ENCODE measurements at places on chromosomes 4 and X.

- no peak for DNase-seq
Measured at GRCh38 chrX:139739138-139739537, 31.2 kb upstream of the MCF2 start.

- no peak for DNase-seq
Measured at GRCh38 chrX:91079342-91080114, 355.1 kb upstream of the PABPC5 start.

GRCh38 chr4:39435659-39436563 is 22.8 kb downstream of the RPL9 start:
- DNase-seq = no peak

GRCh38 chrX:3712870-3713224 is 602 bp downstream of the PRKX start:
- no peak for DNase-seq

- no peak for DNase-seq
Measured at GRCh38 chr4:868421-868820, 42.5 kb upstream of the CPLX1 start.

DNA sequence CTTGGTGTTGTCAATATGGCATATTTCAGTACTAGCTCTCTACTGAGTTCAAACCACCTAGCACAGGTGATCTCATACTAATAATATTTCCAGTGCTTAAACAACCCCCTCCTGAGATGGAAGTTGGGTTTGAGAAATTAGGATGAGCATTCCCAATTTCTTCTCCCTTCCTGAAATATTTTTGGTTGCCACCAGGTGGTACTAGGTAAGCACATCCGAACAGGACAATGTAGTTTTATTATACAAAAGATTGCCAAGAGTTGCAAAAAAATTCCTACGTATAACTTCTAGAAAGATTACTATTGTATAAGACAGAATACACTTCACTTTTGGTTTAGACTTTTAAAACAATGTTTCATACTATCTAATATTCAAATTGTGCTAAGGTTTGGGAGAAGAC is 484.5 kb downstream of the PACRGL start:
- no peak for DNase-seq

DNA sequence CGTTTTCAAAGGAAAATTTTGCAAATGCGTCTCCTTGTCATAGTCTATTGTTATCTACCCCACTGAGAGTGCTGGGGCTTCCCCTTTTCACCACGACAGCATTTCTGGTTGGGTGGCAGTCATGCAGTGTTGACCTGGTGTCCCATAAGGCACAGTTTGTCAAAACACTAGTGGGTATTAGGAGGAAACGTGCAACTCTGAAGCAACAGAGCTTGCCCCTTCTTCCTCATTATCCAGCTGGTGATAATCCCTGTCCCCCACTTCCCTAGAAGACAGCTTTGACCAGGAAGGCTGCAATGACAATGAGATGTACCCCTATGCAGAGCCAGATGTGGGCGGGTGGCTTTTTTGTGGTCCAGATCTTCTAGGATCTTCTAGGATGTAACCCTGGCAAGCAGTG is 1.8 kb downstream of the TBC1D1 start:
- no peak for DNase-seq

DNA sequence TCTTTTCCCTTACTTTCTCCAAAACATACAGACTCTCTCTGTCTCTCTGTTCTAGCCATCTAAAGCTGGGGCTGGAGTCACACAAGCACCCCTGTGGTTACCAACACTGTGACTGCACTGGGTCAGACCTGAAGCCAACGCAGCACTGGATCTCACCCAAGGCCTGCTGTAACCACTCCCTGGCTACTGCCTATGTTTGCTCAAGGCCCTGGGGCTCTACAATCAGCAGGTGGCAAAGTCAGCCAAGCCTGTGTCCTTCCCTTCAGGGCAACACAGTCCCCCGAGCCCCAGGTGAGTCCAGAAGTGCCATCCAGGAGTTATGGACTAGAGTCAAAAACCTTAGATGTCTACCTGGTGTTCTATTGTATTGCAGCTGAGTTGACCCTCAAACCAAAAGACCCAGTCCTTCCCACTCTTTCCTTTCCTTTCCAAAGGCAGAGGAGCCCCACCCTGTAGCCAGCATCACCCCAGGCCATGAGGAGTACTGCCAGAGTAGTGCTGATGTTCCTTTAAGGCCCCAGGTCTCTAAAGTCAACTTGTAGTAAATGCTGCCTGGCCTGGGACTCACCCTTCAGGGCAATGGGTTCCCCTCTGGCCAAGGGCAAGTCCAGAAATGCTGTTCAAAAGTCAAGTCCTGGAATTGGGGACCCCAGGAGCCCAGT is 58.8 kb upstream of the RAP2C start:
- no peak for DNase-seq

- DNase-seq = no peak
Measured at GRCh38 chrX:111100191-111100590, 4.2 kb downstream of the PAK3 start.

DNA sequence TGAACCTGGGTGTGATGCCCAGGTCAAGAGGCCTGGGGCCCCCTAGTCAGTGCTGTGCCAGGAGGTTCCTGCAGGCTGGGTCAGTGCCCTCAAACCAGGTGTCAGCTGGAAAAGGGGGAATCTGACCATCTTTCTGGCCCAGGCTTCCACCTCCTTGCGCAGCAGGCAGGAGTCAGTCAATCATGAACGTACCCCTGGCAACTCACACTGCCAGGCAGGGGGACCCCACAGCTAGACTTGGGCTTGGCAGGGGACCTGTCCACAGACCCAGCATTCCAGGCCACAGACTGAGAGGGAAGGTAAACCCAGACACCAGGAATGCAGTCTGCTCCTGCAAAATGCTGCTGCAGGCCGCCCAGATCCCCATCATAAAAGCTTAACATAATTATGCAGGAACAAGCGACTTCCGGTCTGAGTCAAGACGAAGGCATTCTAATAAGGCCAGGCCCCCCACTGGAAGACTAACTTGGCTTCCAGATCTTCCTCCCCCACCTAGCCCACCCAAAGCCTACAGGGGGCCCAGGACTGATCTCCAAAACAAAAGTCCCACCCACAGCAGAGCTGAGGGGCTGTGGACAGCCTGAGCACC is 156.3 kb downstream of the BCOR start:
- no peak for DNase-seq

- DNase-seq = no peak
Measured at GRCh38 chr4:180717451-180718033, 1525.7 kb upstream of the TENM3 start.

GRCh38 chr4:5566991-5567390 is 141.4 kb downstream of the EVC2 start:
- DNase-seq = no peak

DNA sequence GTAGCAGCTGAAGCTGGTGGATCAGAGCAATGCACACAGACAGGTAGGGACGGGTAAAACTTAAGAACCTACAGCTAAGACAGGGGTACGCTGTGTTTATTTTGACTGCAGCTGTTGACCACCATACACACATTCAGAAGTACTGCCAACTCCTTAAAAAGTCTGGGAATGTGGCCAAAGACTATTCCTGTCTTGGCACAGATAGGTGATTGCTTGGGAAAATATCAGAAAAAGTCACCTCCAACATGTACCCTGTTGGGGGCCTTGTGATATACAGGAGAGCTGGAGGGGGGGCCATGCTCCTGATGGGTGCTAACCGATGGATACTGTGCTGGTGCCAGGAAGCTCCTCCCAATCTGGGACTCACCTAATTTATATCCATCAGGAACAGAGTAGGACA is 121.2 kb downstream of the VCX2 start:
- no peak for DNase-seq

- no peak for DNase-seq
Measured at GRCh38 chrX:7704205-7704604, 138.8 kb upstream of the VCX start.

DNA sequence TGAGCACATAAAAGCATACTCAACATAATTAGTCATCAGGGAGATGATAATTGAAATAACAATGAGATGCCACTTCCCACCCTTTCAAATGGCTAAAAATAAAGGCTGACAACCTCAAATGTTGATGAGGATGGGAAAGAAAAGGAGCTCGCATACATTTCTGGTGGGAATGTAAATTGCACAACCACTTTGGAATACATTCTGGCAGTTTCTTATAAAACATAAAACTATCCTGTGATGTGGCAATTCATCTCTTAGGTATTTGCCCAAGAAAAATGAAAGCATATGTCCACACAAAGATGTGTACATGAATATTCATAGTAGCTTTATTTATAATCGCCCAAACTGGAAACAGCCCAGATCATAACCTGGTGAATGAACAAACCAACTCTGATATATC is 687 bp upstream of the ZNF275 start:
- DNase-seq = no peak

GRCh38 chr4:73486497-73486896 is 5.0 kb downstream of the AFM start:
- DNase-seq = no peak

- no peak for DNase-seq
Measured at GRCh38 chr4:41058426-41058825, 155.9 kb downstream of the APBB2 start.

GRCh38 chr4:26719954-26720552 is 136.2 kb downstream of the TBC1D19 start:
- no peak for DNase-seq

- DNase-seq = no peak
Measured at GRCh38 chr4:98639108-98639507, 19.3 kb downstream of the TSPAN5 start.

GRCh38 chr4:164706675-164707074 is 47.3 kb upstream of the SMIM31 start:
- DNase-seq = no peak

- no peak for DNase-seq
Measured at GRCh38 chr4:156190615-156191014, 236.9 kb upstream of the CTSO start.

DNA sequence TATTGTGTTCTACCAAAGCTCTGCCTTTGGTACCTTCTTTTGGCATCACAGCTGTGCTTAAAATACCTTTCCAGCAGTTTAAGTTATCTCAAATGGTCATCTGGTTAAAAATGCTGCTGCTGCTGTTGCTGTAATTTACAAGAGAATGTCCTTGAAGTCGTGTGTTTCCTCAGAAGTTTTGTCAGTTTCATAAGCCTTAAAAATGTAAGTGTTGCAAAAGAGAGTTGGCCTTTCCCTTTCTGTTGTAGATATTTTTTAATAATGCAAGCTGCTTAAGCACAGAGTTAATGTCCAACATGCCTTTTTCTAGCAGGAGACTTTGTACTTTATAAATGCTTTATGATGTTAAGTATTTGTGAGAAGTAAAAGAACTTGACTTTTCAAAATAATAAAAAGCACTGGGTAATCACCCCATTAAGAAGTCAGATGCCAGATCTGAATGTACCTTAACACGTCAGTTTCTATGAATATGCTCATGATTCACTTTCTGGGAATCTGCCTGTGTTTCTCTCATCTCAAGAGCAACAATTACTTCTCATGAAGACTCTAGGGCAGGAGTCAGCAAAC is 35.3 kb upstream of the TENM3 start:
- DNase-seq = no peak

- DNase-seq = no peak
Measured at GRCh38 chr4:105936901-105937300, 41.6 kb downstream of the NPNT start.

DNA sequence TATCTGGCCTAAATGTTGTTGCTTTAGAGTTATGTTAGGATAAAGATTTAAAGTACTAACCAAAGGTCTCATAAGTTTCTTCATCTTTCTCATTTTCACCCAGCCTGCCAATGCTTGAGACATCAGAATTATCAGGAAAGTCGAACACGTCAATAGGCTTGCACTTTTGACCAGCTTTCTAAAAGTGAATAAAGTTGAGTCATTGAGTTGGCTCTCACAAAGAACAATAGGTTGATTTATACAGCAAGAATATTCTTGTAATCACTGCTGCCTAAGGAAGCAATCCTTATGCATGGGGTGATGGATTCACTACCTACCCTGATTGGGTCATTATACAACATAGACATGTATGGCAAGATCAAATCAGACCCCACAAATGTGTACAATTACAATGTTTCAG is 5.0 kb downstream of the CENPU start:
- no peak for DNase-seq

DNA sequence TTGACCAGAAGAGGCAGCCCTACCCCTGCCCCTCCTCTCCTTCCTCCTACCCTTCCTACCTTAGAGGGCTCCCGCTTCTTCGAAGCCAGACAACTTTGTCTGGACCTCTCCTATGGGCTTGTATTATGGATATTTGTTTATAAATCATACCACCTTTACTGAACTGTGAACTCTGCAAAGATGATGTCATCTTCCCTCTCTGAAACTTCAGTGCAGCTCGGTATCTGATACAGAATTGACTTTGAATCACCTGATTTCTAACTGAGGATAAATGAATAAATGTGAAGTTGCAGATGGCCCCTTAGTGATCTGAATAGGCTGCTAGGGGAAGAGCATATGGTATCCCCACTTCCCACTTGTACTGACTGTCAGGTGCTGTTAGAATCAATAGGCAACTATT is 1.1 kb upstream of the OTC start:
- no peak for DNase-seq

DNA sequence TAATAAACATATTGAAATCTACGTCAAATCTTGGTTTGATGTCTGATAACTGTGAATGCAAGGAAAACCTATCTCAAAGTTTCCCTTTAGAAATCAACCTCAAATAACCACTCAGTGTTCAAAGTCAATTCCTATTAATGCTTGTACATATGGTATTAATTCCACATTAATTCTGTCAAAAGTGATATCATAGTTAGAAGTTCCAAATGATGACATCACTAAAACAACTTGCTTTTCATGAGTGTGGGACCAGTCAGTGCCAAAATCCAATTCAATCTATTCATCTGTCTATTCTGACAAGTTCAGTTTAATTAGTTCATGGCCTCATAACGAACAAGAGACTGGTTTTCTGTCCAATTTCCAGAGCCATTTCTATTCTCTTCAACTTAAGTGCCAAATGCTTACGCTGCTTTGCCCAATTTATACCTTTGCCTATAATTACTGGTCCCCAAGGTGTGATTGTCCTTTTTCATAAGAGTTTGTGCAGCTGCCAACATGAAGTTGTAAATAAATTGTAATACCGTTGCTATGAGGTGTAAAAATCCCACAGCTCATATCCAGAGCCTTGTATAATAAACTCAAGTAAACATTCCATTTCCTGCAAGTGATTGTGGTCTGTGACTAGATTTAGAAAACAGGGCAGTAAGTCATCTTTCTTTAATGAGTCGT is 476.2 kb downstream of the RAB28 start:
- DNase-seq = no peak

GRCh38 chr4:57448901-57449300 is 338.7 kb upstream of the IGFBP7 start:
- no peak for DNase-seq

- DNase-seq = no peak
Measured at GRCh38 chr4:86497980-86498862, 95.9 kb upstream of the PTPN13 start.

GRCh38 chrX:103780336-103781061 is 3.9 kb downstream of the PLP1 start:
- DNase-seq = no peak

DNA sequence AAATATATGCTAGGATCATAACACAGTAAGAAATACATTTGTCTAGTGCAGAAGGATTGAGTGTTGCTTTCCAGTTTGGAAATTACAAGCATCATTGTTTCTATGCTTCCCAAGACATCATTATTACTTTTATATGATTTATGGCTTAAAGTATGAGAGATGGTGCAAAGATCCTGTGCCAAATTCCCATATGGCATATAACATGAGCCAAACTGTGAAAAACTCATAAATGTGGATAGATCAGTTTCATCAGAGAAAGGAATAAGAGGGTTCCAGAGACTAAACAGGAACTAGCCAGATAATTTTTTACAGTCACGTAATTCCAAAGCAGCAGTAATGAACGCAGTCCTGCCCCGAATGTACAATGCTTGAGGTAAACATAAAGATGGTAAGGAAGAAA is 126.3 kb downstream of the PRDM5 start:
- DNase-seq = no peak

GRCh38 chr4:1201851-1202525 is 29.6 kb upstream of the SPON2 start:
- DNase-seq = no peak

GRCh38 chr4:84790769-84791565 is 175.5 kb downstream of the WDFY3 start:
- no peak for DNase-seq
